ENCODE measurements at places on chromosomes 7 and 10.

- DNase-seq, result no peak
Measured at GRCh38 chr10:43249962-43250614, 16.8 kb downstream of the RASGEF1A start.

GRCh38 chr7:48259463-48260280 lies 88.4 kb downstream of the ABCA13 start:
- DNase-seq, result no peak

GRCh38 chr10:79081353-79082034 lies 12.7 kb downstream of the ZMIZ1 start:
- no peak for DNase-seq

DNA sequence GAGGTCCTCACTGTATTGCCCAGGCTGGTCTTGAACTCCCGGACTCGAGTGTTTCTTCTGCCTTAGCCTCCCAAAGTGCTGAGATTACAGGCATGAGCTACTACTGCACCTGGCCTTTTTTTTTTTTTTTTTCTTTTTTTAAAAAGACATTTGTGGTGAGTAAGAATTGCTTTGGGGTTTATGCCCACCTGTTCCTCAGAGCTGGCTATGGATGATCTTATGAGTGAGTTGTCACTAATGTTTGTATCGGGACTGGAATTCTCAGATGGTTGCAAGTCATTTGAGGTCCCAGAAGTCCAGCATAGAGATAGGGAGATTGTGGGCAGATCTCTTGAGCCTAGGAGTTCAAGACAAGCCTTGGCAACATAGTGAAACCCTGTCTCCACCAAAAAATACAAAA lies 35.2 kb downstream of the ZRANB1 start:
- no peak for DNase-seq

GRCh38 chr7:128115821-128116723 lies 84.8 kb upstream of the LRRC4 start:
- no peak for DNase-seq

- no peak for DNase-seq
Measured at GRCh38 chr10:77983384-77984341, 45.7 kb downstream of the POLR3A start.

- DNase-seq, result no peak
Measured at GRCh38 chr7:151675196-151675920, 155.7 kb upstream of the RHEB start.

DNA sequence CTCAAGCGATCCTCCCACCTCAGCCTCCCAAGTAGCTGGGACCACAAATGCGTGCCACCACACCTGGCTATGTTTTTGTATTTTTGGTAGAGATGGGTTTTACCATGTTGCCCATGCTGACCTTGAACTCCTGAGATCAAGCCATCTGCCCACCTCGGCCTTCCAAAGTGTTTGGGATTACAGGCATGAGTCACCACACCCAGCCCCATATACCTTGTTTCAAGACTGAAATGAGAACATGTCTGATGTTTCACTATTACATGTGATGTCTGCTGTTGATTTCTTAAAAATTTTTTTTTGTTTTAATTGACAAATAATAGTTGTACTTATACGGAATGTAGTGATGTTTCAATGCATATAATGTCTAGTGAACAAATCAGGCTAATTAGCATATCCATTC lies 14.5 kb downstream of the KLHL7 start:
- no peak for DNase-seq

GRCh38 chr10:9792181-9792580 lies 1225.5 kb upstream of the CELF2 start:
- no peak for DNase-seq

GRCh38 chr7:157009778-157010587 lies 480 bp downstream of the MNX1 start:
- no peak for DNase-seq

DNA sequence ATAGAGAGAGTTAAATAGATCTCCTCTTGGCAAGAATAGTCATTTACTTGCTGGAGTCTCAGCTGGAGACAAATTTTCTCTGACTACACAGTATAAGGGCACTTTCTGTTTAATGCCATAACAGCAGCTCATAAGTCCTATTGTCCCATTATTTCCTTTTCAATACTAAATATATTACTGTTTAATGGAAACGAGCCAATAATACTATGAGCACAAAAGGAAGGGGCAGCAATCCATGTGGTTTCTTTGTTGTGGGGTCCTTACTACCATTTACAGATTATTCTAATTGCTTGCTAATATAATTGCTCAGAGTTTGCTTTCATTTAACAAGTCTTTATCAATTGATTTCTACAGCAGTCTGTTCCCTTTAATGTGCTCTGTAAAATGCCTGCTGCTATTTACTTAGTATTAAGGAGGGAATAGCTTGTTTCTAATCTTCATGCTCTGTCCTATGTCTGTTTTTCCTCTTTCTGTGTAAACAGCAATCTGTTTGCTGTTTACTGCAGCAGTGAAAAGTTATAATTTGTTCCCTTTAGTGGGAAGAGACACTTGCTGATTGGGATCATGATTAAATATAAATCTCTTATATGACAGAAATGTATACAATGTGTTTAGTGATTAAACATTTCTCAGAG lies 296.2 kb upstream of the SMIM30 start:
- no peak for DNase-seq

DNA sequence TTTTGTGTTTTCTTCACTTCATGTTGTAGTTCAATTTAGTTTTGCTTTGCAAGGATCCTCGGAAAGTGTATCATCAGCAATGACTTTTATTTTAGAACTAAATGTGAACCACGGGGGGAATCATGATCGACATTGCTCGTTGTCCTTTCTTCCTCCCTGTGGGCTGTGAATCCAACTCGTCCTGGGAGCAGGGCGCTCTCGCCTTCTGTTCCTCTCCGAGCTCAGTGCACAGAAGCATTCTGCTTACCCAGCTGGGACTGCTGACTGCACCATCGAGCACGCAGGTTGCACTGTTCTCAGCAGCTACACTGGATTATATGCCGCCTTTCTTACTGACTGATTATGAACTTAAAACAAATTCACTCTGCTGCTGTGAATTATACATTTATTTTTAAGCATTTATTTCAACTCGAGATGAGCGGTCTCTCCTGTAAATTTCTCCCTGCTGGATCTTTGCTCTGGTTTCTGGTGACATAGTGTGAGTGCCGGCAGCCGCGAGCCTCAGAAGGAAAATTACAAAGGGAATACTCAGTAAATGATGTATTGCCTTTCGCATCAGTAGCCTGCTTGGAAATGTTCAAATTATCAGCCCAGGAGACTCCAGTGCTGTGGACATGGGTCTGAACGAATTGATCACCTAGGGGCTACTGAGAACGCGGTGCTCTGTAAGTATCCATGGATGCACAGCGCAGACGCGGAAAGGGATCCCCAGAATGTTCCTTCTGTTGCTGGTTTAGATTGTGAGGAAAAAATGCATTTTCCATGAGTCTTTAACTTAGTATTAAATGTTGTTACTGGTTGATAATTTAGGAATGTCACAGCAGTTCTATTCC lies 92.6 kb downstream of the PTPRE start:
- no peak for DNase-seq

- no peak for DNase-seq
Measured at GRCh38 chr7:46720761-46721160, 799.7 kb upstream of the IGFBP3 start.
